ENCODE measurements at places on chromosomes 11 and 22.

DNA sequence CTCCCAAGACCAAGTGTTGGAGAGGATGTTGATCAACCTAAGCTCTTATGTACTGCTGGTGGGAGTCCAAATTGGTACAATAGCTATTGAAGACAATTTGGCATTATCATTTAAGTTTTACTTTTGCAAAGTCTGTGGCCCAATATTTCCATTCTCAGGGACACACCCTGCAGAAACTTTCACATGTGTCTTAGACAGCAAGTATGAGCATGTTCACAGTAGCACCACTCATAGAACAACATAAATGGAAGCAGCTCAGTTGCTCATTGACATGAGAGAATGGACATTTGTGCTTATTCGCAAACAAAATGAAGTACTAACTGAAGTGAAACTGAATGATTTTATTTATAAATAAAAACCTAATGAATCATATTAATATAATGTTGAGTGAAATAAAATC is 135.5 kb downstream of the NOX4 start:
- ATAC-seq: no peak

- ATAC-seq: peak; percentile 52
Measured at GRCh38 chr11:92224407-92225124, at the start of gene FAT3. Gene FAT3 (plus strand): TSS chr11:92224818. CDS start chr11:92352113, 127,295 bp downstream.

DNA sequence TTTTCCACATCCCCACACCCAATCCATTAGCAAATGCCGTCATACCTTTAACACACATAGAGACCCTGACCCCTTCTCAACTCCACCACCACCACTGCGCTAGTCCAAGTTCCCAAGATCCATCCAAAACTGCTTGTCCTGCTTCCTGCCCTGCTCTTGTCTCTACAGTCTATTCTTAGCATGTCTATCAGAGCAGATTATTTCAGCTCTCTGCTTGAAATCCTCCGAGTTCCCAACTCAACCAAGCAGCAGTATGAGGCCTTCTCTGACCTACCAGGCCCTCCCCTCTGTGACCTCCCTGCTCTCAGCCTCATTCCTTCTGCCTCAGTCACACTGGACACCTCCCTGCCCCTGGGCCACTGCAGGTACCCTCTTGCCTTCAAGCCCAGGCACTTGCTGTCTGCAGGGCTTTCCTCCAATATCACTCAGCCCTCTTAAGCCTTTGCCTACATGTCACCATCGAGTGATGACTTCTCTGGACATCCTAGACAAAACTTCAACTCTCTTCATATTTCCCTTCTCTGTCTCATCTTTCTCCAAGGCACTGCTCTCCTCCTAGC is 134.6 kb downstream of the SPATA19 start:
- no peak for ATAC-seq

DNA sequence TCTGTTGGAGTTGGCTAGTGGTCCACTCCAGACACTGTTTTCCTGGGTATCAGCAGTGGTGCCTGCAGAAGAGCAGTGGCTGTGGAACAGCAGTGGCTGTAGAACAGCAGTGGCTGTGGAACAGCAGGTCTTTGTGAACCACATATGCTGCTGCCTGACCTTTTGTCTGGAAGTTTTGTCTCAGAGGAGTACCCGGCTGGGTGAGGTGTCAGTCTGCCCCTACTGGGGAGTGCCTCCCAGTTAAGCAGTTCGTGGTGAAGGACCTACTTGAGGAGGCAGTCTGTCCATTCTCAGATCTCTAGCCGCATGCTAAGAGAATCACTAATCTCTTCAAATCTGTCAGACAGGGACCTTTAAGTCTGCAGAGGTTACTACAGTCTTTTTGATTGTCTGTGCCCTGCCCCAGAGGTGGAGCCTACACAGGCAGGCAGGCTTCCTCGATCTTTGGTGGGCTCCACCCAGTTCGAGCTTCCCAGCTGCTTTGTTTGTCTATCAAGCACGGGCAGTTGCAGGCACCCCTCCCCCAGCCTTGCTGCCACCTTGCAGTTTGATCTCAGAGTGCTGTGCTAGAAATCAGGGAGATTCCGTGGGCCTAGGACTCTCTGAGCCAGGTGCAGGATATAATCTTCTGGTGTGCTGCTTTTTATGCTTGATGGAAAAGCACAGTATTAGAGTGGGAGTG is 89.1 kb upstream of the TRIM48 start:
- ATAC-seq: no peak

GRCh38 chr11:68145120-68145866 is 24.1 kb upstream of the CHKA start:
- no peak for ATAC-seq

DNA sequence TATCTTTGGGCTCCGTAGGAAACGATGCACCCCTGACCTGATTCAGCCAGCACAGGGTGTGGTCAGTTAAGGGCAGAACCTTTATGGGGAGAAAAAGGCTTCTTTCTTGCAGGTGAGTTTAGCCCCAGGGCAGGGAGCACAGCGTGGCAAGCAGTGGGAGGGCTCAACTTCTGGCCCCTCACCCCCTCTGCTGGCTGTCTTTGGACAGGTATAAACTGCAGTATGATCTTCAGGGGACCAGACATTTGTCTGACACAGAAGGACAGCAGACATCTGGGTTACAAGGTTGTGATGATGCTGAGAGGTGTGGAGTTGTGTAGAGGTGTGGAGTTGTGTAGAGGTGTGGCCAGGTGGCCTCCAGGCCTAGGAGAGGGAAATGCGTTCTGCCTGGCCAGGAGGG is 324.0 kb upstream of the PLET1 start:
- no peak for ATAC-seq

DNA sequence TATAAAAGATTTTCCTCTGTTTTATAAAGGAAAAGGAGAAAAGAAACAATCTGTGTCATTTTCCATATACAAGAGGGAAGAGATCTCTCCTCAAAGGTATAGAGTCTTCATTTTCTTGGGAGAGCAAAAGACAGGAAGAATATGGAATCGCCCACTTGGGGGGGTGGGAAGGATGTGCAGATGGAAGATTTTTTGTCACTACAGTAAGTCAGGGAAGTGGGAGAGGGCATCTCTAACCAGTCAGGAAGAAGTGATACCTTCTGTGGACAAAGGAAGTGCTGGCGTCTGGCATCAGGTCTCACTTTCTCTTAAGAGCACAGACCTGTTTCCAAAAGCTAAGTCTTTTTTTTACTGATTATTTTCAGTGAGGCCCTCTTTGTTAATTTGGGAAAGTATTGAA is 1.4 kb downstream of the PRR14L start:
- no peak for ATAC-seq

GRCh38 chr11:85815186-85815931 is 4.4 kb upstream of the SYTL2 start:
- no peak for ATAC-seq

DNA sequence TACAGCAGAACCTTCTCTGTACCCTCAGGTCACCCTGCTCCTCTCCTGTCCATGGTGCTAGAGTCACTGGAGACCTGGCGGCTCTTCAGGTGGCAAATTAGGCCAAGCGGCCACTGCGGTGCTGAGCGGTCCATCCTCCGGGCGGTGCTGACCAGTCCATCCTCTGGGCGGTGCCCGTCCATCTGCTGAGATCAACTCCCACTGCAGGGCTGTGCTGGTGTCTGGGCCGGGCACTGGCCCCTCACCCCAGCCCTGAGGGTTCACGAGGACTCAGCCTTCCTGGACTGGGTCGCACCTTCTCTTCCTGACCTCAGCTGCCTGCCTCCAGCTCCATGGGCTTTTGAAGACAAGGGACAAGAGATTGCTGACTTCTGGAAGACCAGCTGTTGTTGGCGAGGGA is 782.9 kb downstream of the BRD1 start:
- ATAC-seq: no peak

GRCh38 chr11:117860139-117860538 is 16.3 kb downstream of the FXYD6 start:
- no peak for ATAC-seq

- no peak for ATAC-seq
Measured at GRCh38 chr22:20199906-20200305, 49.1 kb upstream of the CCDC188 start.

GRCh38 chr11:124762624-124763155 is 600 bp upstream of the ESAM start:
- no peak for ATAC-seq

Measured in gastroesophageal sphincter (tissue), 4 donors.